ENCODE measurements at places on chromosomes 2 and 18. TPM values are rescaled to one million over a fixed set of nuclear protein-coding genes. Genes with fewer than 3 reads are reported as not detected.

Gene DOK1
- total RNA-seq = 3.9 TPM

Gene LRP2
- total RNA-seq = 0.06 TPM

Gene CDCA7
- total RNA-seq = 48.6 TPM

Gene STPG4
- not detected for total RNA-seq

Gene KIAA2012
- not detected for total RNA-seq

Gene PCARE
- not detected for total RNA-seq

Gene CAPN14
- 0.03 TPM for total RNA-seq
